Muscle of leg (tissue), 16 donors: ENCODE measurements at places on chromosomes 7 and 10.

DNA sequence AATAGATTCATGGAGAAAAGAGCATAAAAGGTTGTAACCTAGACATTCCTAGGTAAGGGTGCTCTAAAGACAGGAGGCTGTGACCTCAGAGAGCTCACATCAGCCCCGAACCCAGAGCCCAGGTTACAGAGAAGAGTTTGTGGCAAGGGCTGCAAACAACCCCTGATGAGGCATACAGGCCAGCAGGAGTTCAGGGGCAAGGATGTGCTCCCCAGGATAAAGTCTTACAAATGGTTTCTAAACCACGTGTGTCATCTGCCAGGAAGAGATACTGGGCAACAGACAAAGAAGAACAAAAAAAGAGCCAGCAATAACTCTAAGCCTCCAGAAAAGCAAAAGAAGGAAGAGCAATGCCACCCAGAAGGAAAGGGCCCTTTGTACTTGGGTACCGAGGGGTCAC is 27.7 kb downstream of the NCAPG2 start:
- DNase-seq, result no peak

GRCh38 chr10:93032105-93032808 is 28.3 kb upstream of the CYP26C1 start:
- DNase-seq, result no peak

- no peak for DNase-seq
Measured at GRCh38 chr10:2548071-2548470, 519.3 kb upstream of the PFKP start.

DNA sequence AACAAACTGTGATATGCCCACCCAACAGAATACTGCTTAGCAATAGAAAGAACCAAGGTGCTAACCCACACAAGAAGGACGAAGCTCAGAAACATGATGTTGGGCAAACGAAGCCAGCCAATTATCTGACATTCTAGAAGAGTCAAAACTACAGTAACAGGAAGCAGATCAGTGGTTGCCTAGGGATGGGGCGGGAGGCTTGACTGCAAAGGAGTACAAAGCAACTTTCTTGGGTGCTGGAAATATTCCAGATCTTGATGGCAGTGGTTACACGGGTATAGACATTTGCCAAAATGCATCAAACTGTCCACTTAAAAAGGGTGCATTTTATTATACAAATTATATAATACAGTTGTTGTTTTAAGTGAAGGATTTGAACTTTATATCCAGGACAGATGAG is 41.1 kb upstream of the RET start:
- DNase-seq, result no peak

- DNase-seq, result peak; percentile 42
Measured at GRCh38 chr10:10699427-10699826, 318.2 kb upstream of the CELF2 start.

- no peak for DNase-seq
Measured at GRCh38 chr10:11298116-11298515, 280.4 kb downstream of the CELF2 start.

DNA sequence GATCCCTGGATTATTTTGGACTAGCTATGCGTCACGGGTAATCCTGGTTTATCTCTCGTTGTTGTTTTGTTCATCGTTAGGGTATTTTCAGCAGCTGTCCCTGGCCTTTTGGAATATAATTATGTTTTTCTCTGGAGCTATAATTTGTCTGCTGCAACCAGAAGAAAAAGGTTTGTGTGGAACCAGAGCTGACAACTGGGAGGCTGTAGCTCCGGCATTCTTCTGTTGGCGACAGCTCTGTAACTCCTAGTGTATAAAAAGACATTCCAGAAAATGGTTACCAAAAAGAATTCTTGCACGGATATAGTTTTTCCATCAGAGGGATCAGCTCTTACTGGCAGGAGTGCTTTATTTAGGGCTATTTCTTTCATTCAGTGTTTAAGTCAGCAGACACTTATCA is 130.9 kb upstream of the PRR15 start:
- DNase-seq, result peak; percentile 78

- no peak for DNase-seq
Measured at GRCh38 chr10:44929356-44930255, 18.5 kb downstream of the TMEM72 start.
